Stimulated activated CD8-positive, alpha-beta memory T cell treated with anti-CD3 and anti-CD28 coated beads, Interleukin-4, amount 100 ng/mL, for 1 hour (primary cell): ENCODE measurements at places on chromosomes 13 and 19.

DNA sequence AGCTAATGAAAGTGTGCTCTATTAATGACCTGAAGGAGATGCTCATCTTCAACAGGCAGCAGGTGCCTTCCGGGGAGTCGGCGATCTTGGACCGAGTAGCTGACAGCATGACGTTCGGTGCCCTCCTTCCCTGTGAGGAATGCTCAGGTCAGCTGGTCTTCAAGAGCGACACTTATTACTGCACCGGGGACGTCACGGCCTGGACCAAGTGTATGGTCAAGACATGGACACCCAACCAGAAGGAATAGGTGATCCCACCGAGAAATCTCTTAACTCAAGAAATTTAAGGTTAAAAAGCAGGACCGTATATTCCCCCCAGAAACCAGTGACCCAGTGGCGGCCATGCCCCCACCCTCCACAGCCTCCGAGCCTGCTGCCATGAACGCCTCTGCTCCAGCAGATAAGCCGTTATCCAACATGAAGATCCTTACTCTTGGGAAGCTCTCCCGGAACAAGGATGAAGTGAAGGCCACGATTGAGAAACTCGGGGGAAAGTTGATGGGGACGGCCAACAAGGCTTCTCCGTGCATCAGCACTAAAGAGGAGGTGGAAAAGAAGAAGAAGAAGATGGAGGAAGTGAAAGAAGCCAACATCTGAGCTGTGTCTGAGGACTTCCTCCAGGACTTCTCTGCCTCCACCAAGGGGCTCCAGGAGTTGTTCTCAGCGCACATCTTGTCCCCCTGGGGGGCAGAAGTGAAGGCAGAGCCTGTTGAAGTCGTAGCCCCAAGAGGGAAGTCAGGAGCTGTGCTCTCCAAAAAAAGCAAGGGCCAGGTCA lies 22.8 kb upstream of the ANKRD10 start:
- no peak for DNase-seq

DNA sequence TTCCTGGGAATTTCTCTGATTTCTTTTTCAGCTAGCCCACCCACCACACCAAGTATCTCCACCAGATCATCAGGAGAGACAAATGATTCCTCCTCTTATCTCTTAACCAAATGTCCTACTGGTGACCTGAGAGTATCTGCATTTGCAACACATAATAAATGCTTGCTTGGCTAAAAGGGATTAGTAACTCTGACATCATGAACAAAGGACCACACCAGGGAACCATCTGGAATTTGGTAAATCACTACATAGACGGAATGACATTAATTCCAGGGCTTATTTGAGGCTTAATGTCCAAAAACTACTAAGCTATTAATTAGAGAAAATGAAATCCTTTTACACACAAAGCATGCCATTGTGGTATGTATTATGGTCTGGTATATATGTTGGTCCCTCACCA lies 139.0 kb downstream of the RAP2A start:
- no peak for DNase-seq

GRCh38 chr13:44331912-44332851 lies 41.4 kb upstream of the SERP2 start:
- DNase-seq: no peak

- no peak for DNase-seq
These were observed 94.3 kb upstream of the MBNL2 start for GRCh38 chr13:97127842-97128241.

GRCh38 chr19:10419646-10420443 lies 493 bp upstream of the PDE4A start:
- DNase-seq: no peak

DNA sequence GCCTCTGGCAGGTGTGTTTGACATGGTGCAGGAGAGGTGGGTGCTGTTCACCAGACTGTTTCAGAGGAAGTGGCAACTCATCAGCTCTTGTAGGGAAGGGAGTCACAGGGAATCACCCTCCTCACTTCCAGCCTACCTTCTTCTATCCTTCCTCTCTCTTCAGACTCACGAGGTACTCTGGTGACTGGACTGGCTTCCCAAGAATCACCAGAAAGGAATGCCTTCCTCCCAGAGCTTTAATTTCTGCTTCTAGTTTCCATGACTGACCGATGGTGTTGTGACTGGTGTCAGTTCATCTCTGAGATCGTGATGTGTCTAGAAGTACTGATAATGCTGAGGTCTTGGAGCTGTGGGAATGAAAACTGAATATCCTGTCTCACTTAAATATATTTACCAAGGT lies 247.3 kb downstream of the KCTD12 start:
- no peak for DNase-seq

DNA sequence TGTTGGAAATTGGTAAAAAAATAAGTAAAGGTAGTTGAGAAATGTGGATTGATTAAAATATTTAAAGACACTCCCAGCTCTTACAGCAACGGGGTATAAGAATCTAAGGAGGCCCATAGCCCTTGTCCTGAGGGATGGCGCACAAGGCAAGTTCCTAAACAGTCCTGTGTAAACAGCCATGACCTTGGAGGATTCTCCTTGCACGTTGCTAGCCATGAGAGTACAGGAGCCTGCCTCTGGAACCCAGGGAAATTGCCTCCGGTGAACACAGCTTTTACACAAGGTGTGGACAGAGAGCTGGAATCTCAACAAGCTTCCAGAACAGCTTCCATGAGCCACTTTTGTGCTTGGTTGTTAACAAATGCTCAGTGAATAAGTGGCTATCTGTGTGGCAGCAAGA lies 378.2 kb downstream of the FOXO1 start:
- DNase-seq: no peak

DNA sequence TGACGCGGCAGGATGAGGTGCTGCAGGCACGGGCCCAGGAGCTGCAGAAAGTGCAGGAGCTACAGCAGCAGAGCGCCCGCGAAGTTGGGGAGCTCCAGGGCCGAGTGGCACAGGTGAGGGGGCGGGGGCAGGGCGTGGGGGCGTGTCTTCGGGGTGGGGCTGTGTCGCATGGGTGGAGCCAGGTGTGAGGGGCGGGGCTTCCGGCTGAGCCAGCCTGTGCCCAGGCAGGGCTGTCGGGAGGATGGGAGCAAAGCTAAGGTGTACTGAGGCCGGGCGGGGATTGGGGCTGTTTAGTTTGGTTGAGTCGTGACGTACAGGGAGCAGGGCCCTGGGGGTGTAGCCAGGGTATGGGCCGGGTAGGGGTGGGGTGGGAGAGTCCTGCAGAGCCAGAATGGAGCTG lies 62.3 kb downstream of the KCNC3 start:
- no peak for DNase-seq

DNA sequence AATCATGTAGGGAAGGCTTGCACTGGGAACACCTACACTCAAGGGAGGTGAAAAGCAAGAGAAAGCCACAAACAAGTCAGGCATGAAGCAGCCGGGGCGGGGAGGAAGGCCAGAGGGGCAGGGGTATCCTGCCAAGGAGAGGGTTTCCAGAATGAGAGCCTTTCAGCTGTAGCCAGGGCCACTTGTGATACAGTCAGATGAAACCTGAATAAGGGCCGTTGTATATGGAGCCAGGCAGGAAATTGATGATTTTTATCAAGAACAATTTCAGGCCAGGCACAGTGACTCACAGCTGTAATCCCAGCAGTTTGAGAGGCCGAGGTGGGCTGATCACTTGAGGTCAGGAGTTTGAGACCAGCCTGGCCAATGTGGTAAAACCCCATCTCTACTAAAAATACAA lies 4.4 kb downstream of the TRPM4 start:
- DNase-seq: no peak

DNA sequence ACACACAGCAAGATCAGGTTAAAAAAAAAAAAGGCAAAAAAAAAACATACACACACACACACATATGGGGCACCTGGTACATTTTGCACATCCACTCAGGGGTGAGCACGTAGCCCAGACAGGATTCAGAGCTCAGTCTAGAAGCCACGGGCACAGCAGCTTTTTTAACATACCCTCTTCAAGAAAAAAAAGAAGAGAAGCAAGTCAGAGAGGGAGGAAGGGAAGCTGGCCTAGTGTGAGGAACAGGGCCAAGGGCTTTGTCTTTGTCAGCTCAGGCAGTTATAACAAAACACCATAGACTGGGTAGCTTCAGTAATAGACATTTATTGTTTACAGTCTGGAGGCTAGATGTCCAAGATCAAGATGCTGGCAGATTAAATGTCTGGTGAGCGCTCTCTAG lies 2.3 kb upstream of the TPM4 start:
- DNase-seq: no peak

- no peak for DNase-seq
These were observed 905.5 kb upstream of the PCDH20 start for GRCh38 chr13:62321139-62321538.

GRCh38 chr13:45003417-45003816 lies 14.1 kb downstream of the GPALPP1 start:
- no peak for DNase-seq

DNA sequence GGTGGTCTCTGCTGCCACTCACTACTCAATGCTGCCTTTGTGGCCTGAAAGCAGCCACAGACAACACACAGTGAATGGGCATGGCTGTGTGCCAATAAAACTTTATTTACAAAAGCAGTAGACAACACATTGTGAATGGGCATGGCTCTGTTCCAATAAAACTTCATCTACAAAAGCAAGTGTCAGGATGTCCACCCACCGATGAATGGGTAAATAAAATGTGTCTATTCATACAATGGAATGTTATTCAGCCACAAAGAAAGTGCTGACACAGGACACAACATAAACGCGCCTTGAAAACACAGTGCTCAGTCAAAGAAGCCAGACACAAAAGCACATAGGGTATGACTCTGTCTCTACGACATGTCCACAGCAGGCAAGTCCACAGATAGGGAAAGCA lies 20.1 kb downstream of the ZSCAN5A start:
- DNase-seq: no peak

DNA sequence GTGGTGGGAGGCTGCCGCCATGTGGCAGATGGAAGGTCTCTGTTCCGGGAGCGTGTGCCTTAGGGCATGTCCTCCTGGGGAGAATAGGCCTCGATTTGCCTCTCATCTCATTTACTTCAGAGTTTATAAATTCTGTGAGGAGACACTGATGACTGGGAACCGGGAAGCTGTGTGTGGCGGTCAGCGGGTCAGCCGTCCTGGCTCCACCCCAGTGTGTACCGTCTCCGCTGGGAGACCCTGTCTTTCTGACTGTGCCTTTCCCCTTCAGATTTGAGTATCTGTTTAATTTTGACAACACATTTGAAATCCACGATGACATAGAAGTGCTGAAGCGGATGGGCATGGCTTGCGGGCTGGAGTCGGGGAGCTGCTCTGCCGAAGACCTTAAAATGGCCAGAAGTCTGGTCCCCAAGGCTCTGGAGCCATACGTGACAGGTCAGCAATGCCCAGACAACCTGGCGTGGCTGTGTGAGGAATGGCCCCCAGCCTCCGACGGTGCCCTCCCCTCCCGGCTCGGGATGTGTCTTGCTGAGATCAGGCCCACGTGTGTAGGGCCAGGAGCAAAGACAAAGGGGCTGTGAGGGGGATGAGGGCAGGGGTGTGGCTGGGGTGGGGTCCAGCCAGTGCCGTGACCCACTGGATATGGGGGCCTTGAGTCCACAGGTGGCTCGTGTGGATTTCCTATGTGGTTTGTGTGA lies 21.6 kb downstream of the ATP4B start:
- no peak for DNase-seq

- DNase-seq: no peak
These were observed 1.3 kb downstream of the NFIX start for GRCh38 chr19:12996406-12997094.

DNA sequence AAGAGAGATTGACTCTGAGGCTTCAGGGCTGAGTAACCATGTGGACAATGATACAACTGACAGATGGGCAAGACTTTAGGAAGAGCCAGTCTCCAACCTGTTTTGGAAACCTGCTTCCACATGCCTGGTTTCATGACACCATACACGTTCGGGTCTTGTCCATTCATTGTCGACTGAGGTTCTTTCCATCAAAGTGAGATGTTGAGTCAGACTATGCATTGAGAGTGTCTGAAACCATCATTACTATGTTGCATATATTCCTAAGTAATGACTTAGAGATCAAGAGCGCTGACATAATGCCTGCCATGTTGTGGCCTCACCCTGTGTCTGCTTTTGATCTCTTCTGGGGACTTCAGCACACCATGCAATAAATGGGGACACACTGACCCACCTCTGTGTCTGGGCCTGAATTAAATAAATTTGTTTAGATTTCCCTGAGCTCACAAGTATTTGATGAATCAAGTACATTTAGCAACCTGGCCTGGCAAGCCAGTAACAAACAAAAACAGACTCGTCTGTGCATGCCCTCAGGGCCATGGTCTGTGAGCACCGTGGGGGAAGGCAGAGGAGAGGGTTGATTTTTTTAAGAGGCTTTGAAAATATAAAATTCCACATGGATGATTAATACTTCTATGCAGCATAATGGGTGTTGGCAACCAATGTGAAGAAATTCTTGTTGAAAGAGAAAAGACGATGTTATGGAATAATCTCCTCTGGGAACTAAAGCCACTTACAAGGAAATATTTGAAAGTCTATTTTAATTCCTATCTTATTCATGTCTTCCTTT lies 49.9 kb upstream of the UBAC2 start:
- no peak for DNase-seq

- DNase-seq: peak; percentile 60
These were observed 2.6 kb upstream of the PRKCG start for GRCh38 chr19:53879140-53880081.

DNA sequence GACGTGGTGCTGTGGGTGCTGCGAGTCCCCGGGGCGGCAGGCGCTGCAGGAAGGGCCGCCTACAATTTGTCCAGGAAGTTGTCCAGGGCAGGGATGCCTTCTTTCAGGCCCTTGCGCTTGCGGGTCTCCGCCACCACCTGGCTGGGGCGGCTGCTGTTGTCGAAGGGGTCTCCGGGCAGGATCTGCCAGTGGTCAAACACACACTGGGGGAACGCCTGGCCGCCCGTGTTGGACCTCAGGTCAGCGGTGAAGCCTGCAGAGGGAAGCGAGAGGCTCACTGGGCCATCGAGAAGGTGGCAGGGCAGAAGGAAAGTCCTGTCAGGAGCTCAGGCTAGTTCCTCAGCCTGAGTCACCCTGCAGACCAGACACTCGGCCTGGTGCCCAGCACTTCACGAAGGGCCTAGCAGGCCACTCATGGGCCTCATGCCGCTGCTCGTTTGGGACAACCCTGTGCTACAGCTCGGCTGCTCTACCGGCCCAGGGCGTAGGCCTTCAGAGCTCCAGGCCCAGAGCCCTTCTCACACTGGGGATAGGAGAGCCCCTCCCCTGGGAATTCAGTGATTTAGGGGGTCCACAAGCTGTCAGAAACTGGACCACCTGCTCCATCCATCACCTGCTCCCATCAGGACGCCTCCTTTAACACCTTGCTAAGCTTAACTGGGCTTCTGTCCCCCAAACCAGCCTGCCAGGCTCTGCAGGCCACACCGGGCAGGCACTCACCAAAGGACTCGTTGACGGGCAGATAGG lies 5.8 kb upstream of the DAPK3 start:
- no peak for DNase-seq

- no peak for DNase-seq
These were observed 246.6 kb downstream of the NHLRC3 start for GRCh38 chr13:39284801-39285388.

DNA sequence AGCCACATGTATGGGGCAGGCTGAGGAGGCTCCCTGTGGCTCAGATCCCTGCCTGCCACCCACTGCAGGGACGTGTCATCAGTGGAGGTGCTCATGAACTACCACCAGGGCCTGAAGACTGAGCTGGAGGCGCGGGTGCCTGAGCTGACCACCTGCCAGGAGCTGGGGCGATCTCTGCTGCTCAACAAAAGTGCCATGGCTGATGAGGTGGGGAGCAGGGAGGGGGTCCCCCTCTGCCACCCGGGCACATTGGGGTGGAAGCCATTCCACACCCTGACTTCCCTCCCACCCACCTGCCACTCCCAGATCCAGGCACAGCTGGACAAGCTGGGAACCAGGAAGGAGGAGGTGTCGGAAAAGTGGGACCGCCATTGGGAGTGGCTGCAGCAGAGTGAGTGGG lies 11.3 kb upstream of the SHKBP1 start:
- DNase-seq: no peak
